CD8-positive, alpha-beta memory T cell (primary cell): ENCODE measurements at places on chromosomes 7 and 10.

- H3K36me3 ChIP-seq: no peaks in the 10 kb centered on the region
- no peak overlapping the region for H3K27ac ChIP-seq
- H3K4me1 ChIP-seq: no peaks in the 10 kb centered on the region
- H3K27me3 ChIP-seq: no peaks in the 10 kb centered on the region
- H3K4me3 ChIP-seq: no peak overlapping the region
These were observed 149.1 kb upstream of the ADO start for GRCh38 chr10:62655337-62655994.

DNA sequence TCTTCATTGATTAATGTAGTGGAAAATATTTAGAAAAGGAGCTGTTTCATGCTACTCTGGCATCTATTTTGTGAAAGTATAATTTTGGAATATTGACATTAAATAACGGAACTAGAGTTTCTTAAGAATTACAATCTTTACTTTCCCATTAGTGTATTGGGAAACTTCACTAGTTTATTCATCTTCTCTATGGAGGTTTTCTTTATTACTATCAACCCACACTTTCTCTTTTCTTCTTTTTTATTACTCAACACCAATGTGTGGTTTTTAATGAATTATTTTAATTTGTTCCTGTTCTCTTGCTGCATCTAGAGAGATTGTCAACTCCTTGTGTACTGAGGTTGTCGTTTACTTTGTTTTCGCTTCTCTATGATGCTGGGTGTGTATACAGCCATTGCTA lies 20.4 kb upstream of the ITGB8 start:
- no peaks in the 10 kb centered on the region for H3K27me3 ChIP-seq
- no peak for DNase-seq
- no peaks in the 10 kb centered on the region for H3K36me3 ChIP-seq
- no peaks in the 10 kb centered on the region for H3K4me1 ChIP-seq
- H3K27ac ChIP-seq: no peak overlapping the region
- no peak overlapping the region for H3K4me3 ChIP-seq

DNA sequence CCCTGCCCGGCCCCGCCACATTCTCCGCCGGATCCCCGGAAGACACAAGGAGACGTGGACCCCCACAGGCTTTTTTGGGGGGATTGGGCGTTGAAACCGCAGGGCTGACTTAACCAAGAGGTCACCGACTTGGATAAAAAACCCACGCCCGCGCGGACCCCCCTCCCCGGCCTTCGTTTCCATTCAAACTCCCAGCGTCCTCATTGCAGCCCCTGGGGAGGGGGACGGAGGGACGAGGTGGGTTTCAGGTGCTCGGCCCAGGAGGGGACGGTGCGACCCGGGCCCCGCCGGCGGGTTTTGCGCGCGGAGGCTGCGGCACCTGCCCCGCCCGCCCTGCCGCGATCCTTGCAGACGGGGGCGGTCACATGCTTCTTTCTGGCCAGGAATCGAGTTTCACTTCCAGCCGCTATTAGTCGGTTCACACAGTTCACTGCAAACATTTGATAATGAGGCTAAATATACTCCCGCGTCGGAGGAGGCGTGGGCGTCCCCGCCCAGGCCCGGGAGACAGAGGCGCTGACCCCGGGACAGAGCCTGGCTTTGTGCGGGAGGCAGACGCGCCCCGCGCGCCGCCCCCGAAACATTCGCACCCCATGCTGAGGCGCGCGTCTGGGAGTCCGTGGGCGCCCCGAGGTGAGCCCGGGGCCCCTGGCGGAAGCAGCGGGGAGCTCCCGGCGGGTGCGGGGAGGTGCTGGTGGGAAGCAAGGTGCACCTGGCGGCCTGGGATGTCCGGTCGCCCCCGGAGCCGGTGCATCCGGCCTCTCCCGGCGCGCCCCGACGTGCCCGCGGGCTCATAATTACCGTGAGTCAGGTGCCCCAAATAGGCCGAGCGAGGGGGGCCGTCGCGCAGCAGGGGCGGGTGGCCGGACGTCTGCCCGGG lies 2.7 kb upstream of the PDGFA start:
- DNase-seq: no peak
- H3K4me3 ChIP-seq: peak overlapping the region; percentile 37
- H3K27me3 ChIP-seq: peaks cover 20% of the 10 kb centered on the region
- peaks cover 12% of the 10 kb centered on the region for H3K4me1 ChIP-seq

DNA sequence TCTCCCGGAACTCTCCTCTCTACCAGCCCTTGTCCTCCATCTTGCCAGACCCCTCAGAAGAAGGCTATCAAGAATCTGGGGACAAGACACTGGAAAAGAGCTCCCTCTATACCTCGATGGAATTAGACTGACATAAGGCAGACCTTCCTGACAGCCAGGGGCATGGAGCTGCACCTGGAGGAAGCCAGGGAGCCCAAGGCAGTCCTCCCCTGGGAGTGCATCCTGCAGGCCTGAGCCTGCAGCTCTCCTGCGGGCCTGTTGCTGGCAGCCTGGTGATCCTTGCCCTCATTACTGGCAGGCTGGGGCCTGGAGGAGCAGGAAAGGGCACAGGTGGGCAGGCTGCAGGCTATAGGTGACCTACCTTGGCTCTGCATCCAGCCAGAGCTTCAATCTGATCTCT lies 323.4 kb downstream of the GRID1 start:
- no peak overlapping the region for H3K4me3 ChIP-seq
- H3K27me3 ChIP-seq: no peaks in the 10 kb centered on the region
- no peaks in the 10 kb centered on the region for H3K36me3 ChIP-seq
- H3K27ac ChIP-seq: no peak overlapping the region
- H3K4me1 ChIP-seq: peaks cover 7% of the 10 kb centered on the region

DNA sequence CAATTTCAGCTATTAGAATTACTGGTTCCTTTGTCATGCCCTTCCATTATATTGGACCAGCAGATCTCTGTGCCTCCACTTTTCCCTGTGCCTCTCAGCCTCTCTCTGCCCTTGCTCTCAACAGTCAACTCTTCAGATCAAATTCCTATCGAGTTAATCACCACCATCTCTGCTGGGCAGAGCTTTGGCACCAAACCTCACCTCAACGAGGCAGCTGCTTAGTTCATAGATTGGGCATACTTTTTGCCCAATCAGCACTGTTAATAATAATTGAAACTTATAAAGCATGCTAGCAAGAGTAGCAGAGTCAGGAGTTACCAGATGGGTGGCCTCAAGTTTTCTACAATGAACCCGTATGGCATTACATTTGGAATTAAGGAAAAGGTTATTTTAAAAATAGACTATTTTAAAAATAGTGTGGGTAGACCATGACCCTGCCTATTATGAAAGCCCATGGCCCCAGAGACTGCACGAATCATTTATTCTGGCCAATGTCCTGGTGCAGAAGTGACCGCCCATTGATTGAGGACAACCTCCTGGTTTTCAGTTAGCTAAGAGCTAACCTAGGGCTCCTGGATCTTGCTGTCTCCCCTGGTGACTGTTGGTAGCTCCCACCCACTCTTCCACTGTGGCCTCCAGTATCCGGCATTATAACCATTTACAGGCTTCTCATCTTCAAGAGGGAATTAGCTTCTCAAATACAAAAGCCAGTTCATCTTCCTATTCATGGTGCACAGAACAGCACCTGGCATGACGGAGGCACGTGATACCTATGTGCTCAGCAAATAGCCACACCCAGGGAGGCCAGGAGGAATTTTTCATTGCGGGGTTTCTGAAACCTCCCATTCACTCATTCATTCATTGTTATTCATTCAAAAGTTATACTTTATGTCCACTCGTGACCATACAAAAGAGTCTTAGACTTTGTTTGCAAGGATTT lies 265.4 kb downstream of the INHBA start:
- H3K27me3 ChIP-seq: no peaks in the 10 kb centered on the region
- H3K27ac ChIP-seq: no peak overlapping the region
- no peaks in the 10 kb centered on the region for H3K4me1 ChIP-seq
- no peaks in the 10 kb centered on the region for H3K36me3 ChIP-seq
- no peak for DNase-seq
- H3K4me3 ChIP-seq: no peak overlapping the region

DNA sequence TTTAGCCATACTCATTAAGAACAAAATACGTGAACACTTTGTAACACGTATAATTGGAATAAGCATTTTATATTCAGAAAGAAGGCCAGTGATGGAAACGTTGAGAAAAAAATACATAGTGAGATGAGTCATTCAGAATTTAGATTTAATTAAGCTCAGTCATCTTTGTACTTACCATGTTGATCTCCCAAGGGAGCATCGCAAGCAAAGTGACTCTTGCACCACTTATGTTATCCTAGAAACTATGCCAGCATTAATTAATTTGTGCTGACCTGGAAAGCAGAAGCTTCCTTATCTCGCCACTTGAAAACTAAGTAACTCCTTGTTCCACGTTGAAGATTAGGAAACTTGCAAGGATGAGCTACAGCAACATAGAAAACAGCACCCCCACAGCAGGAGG lies 9.7 kb upstream of the MPP7 start:
- no peaks in the 10 kb centered on the region for H3K4me1 ChIP-seq
- no peaks in the 10 kb centered on the region for H3K27me3 ChIP-seq
- H3K4me3 ChIP-seq: no peak overlapping the region
- no peak for DNase-seq
- H3K36me3 ChIP-seq: no peaks in the 10 kb centered on the region

- H3K4me1 ChIP-seq: no peaks in the 10 kb centered on the region
- H3K27me3 ChIP-seq: no peaks in the 10 kb centered on the region
- H3K36me3 ChIP-seq: no peaks in the 10 kb centered on the region
- no peak for DNase-seq
- H3K27ac ChIP-seq: no peak overlapping the region
These were observed 123.9 kb upstream of the PPIF start for GRCh38 chr10:79223091-79224048.

DNA sequence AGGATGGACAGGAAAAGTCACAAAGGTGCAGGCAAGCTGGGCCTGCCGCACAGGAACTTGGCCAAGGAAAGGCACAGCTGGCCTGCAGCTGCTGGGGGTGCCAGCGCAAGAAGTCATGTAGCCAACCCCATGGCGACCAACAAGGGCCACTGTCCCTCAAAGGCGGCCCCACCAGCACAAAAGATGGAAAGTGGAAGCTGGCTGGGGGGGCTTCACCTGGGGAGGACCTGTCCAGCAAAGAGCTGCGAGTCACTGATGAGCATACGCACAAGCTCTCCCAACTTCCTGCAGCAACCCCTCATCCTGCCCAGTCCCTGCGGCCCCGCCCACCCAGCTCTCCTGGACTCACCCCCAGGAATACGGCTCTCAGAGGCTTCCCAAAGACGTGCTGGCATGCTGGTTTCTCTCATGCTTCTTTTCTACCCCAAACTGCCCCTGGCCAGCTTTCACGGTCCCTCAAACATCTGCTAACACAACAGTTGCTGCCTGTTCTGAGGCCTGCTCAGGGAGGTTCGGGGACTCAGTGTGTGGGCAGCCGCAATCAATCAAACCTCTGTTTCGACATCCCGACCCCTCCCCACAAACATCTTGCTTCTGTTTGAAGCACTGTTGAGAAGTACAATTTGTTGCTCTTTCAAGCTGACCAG lies 67.6 kb downstream of the FAM53B start:
- peak overlapping the region; percentile 5 for H3K4me3 ChIP-seq
- H3K27ac ChIP-seq: no peak overlapping the region
- no peaks in the 10 kb centered on the region for H3K36me3 ChIP-seq
- H3K4me1 ChIP-seq: peaks cover 98% of the 10 kb centered on the region

DNA sequence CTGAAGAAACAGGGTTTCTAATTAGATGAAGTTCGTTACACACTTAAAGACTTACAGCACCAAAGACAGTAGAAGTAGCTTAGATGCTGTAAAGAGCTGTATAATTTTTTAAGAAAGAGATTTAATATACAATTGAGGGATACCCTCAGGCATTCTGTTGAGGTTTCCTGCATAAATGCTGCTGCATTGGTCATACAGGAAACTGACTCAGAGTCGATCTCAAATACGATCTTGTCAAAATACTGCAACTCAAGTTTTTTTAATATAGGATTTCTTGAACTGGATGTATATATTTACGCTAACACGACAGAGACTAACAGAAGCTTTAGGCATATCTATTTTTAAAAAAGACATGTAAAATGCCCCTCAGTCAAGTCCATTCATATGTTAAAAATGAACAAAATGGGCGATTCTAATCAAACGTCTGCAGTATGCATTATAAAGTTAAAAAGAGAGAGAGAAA lies 2.4 kb upstream of the ARID5B start:
- H3K4me3 ChIP-seq: peak overlapping the region; percentile 98
- no peaks in the 10 kb centered on the region for H3K36me3 ChIP-seq
- H3K27me3 ChIP-seq: no peaks in the 10 kb centered on the region
- H3K4me1 ChIP-seq: peaks cover 34% of the 10 kb centered on the region

GRCh38 chr7:81854518-81854917 lies 84.7 kb upstream of the HGF start:
- H3K27ac ChIP-seq: no peak overlapping the region
- DNase-seq: no peak
- no peaks in the 10 kb centered on the region for H3K36me3 ChIP-seq
- H3K27me3 ChIP-seq: no peaks in the 10 kb centered on the region

GRCh38 chr7:45662540-45663166 lies 88.5 kb downstream of the ADCY1 start:
- H3K4me1 ChIP-seq: no peaks in the 10 kb centered on the region
- no peak for DNase-seq
- no peaks in the 10 kb centered on the region for H3K36me3 ChIP-seq

DNA sequence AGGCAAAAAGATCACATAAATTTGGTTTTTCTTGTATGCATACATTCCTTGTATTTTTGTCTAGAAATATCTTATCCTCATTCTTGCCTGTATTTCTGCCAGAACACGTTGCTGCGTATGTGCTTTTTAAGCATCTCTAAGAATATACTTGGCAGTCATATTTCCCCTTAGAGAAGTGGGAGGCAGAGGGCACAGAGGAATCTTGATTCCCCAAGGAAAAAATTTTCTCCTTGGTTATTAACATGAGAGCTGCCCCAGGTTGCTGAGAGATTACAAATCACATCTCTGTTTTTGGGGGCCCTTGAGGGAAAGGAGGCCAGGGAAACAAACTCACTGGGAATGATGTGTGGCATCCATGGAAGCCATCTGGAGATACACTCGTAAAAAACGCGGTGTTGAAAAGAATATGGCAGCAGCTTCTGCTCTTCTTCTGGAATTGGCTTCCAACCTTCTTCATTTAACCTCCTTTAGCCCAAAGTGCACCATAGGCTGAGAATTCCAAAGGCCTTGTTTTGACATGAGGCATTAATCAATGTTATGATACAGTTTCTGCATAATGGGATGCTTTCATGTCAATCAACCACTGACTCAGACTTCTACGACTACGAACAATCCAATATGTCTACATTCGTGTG lies 684.3 kb upstream of the SORCS1 start:
- H3K27me3 ChIP-seq: no peaks in the 10 kb centered on the region
- no peaks in the 10 kb centered on the region for H3K36me3 ChIP-seq
- DNase-seq: no peak
- no peaks in the 10 kb centered on the region for H3K4me1 ChIP-seq
- no peak overlapping the region for H3K4me3 ChIP-seq
- no peak overlapping the region for H3K27ac ChIP-seq

- DNase-seq: no peak
- peaks cover 31% of the 10 kb centered on the region for H3K4me1 ChIP-seq
- no peak overlapping the region for H3K27ac ChIP-seq
These were observed 9.3 kb downstream of the NOD1 start for GRCh38 chr7:30469303-30469702.

- no peaks in the 10 kb centered on the region for H3K27me3 ChIP-seq
- H3K4me3 ChIP-seq: no peak overlapping the region
- H3K36me3 ChIP-seq: no peaks in the 10 kb centered on the region
- no peak overlapping the region for H3K27ac ChIP-seq
- no peak for DNase-seq
These were observed 33.1 kb upstream of the TMEM26 start for GRCh38 chr10:61486251-61486650.

- H3K4me1 ChIP-seq: no peaks in the 10 kb centered on the region
- no peak overlapping the region for H3K4me3 ChIP-seq
- no peak overlapping the region for H3K27ac ChIP-seq
- H3K27me3 ChIP-seq: no peaks in the 10 kb centered on the region
- H3K36me3 ChIP-seq: no peaks in the 10 kb centered on the region
These were observed 11.9 kb upstream of the FRMPD2 start for GRCh38 chr10:48286356-48286755.

- no peaks in the 10 kb centered on the region for H3K27me3 ChIP-seq
- DNase-seq: no peak
- H3K4me3 ChIP-seq: no peak overlapping the region
- H3K4me1 ChIP-seq: no peaks in the 10 kb centered on the region
- H3K36me3 ChIP-seq: no peaks in the 10 kb centered on the region
These were observed 75.0 kb upstream of the GPR22 start for GRCh38 chr7:107394831-107395230.
